ENCODE measurements at places on chromosomes 3 and 15.

GRCh38 chr3:7876741-7877297 is 624.8 kb upstream of the LMCD1 start:
- DNase-seq = peak; percentile 56

GRCh38 chr15:25335279-25335678 is 103.5 kb downstream of the UBE3A start:
- no peak for DNase-seq

GRCh38 chr3:178618896-178619295 is 82.7 kb downstream of the KCNMB2 start:
- no peak for DNase-seq

GRCh38 chr3:168624892-168625448 is 529.2 kb upstream of the GOLIM4 start:
- DNase-seq = no peak

GRCh38 chr15:29131840-29132420 is 137.7 kb downstream of the NSMCE3 start:
- DNase-seq = no peak

- no peak for DNase-seq
Observed at GRCh38 chr3:140424726-140425125, 253.1 kb upstream of the TRIM42 start.

GRCh38 chr3:46626039-46626438 is 13.7 kb downstream of the FAM240A start:
- DNase-seq = no peak

GRCh38 chr3:132535575-132536441 is 61.3 kb upstream of the ACKR4 start:
- peak; percentile 10 for DNase-seq

- no peak for DNase-seq
Observed at GRCh38 chr15:41941644-41942415, 30.5 kb downstream of the EHD4 start.

- no peak for DNase-seq
Observed at GRCh38 chr3:98839846-98840245, 61.6 kb downstream of the DCBLD2 start.

DNA sequence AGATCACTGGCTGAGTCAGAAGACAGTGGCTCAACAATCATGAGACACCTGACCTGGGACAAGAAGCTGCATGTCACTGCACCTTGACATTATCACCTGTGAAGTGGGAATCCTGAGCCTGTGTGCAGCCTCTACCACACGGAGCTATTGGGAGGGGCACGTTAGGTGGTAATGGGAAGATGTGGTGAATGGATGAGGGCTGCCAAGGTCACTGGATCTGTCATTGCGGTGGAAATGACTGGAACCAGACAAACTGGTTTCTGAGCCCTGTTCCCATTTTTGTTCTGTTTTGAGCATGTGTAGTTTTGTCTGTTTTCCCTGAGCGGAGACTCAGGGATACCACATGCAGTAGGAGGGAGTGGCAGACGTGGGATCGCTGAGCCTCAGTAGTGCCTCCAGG is 235.5 kb downstream of the OPA1 start:
- no peak for DNase-seq

DNA sequence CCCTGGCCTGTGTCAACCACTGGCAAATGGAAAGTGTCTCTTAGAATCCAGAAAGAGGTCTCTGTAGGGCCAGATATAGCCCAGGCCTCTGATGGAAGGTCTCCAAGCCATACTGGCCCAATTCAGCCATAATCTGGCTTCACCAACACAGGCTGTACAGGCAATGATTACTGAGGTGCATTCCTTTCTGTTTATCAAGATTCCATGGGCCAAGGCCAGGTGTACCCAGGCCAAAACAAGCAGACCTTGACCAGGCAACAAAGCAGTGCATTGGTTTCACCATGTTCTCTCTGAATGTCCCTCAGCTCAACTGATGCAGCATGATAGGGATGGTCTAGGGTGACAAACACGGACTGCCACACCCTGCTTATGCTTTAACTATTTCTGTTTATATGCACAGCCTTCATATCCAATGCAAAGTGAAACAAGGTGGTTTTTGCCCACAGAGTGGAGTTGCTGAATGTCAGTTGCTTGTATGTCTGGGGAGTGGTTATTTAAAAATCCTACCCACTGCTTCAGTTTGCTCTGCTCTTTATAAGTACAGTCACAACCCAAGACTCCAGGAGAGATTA is 25.2 kb downstream of the CCNL1 start:
- DNase-seq = no peak

GRCh38 chr15:49075881-49076280 is 29.6 kb upstream of the SECISBP2L start:
- DNase-seq = no peak

DNA sequence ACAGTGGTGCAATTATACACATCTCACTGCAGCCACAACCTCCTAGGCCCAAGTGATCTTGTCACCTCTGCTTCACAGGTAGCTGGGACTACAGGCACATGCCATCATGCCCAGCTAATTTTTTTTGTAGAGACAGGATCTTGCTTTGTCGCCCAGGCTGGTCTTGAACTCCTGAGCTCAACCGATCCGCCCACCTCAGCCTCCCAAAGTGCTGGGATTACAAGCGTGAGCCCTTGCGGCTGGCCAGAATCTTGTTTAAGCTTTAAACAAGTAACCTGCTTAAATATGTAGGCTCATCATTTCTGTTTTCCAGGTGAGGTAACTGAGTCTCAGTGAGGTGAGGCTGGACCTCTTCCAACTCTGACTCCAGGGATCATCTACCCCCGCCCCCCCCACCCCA is 7.7 kb upstream of the PSTPIP1 start:
- DNase-seq = no peak

GRCh38 chr3:66441129-66441528 is 59.7 kb downstream of the LRIG1 start:
- DNase-seq = no peak

GRCh38 chr15:68829068-68829467 is 8.4 kb upstream of the ANP32A start:
- DNase-seq = no peak

DNA sequence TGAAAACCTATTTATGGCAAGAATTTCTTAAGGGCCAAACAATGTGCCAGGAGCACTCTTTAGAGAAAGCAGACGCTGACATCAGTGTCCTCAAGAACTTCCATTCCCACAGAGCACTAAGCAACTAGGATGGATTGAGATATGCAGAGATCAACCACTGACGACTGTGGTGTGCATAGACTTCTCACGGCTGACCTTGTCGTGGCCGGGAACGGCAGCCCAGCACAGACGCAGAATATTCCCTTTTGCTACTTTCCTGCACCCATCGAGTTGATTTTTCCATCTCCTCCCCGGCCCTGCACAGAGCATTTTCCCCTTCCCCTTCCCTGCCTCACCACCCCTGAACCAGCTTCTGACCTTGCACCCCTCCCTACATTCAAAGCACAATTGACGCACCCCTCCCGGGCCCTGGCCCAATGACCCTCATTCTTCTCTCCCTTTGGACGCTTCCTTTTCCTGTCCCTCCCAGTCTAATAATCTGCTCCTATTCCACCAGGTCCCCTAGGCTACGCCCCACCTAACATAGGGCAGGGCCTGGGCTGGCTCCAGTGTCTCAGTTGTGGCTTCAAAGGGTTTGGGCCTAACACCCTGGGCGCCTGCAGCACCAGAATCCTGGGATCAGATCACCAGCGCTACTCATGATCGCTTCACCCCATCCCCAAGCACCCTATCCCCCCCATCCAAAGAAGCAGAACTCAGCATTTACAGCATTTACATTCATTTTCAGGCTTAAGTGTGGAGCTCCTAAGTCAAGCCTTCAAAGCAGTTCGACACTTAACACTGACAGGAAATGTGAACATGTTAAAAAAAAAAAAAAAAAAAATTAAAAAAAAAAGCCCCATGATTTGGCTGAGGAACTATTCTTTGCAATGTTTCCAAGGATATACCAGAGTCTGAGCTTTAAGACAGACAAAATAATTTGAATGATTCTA is 151.2 kb downstream of the FOXP1 start:
- no peak for DNase-seq

GRCh38 chr3:64084640-64085039 is 61.3 kb upstream of the PSMD6 start:
- no peak for DNase-seq

DNA sequence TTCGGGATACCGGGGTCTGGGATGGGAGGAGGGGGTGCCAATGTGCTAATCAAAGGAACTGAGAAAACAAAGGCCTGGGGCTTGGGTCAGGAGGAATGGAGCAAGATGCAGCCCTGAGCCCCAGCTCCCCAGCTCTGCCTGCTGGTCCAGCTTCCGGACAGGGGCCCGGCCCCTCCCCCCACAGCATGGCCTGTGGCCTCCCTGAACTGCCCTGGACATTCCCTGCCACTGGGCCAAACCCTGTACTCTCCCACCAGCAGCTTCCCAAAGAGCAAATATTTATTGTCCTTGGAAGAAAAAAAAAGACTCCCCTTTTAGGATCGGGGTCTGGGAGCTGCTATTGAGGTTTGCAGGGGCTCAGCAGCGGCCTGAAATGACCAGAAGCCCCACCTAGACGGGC is 5.7 kb upstream of the MYL3 start:
- no peak for DNase-seq

DNA sequence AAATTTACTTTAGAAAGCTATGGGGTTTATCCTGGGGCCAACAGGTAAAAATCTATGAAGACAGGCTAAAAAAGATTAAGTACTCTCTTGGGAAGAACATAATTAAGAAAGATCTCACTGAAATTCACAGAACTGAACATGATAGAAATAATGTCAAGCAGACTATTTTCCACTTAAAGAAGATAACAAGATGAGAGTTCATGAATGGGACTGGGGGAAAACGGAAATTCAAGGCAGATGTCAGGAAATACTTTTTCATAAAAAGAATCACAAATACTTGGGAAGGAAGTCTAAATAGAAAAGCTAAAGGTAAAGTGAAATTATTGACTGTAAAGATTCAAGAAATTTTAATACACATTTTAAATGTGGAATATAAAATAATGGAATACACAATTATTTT is 737.6 kb downstream of the EPHA3 start:
- no peak for DNase-seq

DNA sequence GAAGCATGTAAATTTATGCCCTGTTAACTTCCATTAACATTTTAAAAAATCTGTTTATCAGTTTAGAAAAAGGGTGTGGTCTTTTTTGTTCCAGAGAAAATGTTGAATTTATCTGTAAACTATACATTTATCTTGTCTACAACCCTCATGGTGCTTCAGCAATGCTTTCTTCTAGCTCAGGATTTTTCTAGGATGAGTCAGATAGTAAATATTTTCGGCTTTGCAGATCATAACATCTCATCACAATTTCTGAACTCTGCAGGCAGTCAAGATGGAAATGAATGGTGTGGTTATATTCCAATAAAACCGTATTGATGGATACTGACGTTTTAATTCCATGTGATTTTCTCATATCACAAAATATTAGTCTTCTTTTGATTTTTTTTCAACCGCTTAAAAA is 70.5 kb upstream of the FOXB1 start:
- no peak for DNase-seq

DNA sequence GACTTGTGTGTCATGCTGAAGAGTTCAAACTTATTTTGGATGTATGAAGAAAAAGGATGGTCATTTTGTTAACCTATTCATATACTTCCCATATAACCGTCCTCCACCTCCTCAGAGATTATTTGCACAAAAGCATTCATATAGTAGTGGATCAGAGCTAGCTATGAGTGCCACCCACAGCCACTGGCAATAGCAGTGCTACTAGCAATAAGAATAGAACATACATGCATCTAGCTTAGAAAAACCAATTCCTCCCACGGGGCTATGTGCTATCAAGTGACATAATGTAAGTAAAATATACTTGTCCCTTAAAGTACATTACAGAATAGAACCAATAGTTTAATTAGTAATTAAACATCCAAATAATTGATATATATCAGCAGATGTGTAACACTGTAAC is 10.3 kb upstream of the ZBED2 start:
- DNase-seq = no peak

GRCh38 chr15:98127586-98127985 is 167.1 kb downstream of the ARRDC4 start:
- no peak for DNase-seq

DNA sequence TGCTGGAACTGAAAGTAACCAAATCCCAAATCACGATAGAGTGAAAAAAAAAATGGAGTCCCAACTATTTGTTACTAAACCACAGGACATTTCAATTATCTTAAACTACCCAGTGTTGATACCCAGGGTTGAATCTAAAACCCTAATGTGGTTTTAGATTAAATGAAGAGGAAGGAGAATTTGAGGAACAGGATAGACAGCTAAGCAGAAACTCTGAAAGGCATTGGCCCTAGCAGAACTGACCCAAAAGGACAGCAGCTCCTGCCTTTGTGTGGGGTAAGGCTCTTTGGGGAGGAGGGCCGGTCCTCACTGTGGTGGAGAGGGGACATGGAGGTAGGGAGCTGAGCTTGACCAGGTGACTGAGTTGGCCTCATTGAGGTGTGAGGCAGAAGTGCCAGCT is 30.7 kb upstream of the SNRK start:
- DNase-seq = no peak

GRCh38 chr3:70726096-70726938 is 413.9 kb upstream of the MDFIC2 start:
- DNase-seq = no peak

Data from activated CD8-positive, alpha-beta memory T cell treated with anti-CD3 and anti-CD28 coated beads for 4 hours (primary cell).